CD4-positive, alpha-beta memory T cell (primary cell): ENCODE measurements at places on chromosomes 7 and 10. TPM values are rescaled to one million over a fixed set of nuclear protein-coding genes. Genes with fewer than 3 reads are reported as not detected.

GRCh38 chr7:150322114-150322832 is 882 bp upstream of the LRRC61 start:
- DNase-seq = peak; percentile 44

DNA sequence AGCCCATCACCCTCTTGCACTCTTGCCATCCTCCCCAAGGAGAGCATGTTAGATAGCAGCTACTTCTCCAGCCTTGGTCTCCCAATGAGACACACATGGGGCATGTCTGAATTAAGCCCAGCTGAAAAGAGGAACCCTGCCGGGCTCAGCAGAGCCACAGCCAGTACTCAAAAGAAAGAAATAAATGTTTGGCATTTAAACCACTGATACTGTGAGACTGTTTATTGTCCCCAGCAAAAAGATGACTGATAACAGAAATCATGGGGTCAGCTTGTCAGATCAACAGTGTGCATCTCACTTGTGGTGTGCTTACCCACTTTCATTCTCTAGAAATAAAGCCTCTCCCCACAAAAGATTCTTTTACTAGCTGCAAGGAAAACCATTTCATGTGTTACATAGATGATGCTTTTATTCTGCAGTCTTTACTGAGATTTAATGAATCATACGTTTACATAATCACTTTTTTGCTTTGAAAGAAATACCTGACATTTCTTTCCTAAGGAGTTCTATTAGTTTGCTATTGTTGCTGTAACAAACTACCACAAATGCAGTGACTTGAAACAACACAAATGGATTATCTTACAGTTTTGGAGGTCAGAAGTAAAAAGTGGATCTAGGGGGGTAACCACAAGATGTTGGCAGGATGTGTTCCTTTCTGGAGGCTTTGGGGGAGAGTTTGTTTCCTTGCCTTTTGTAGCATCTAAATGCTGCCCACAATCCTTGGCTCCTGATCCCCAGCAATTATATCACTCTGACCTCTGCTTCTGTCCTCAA is 20.9 kb downstream of the ANKRD7 start:
- no peak for DNase-seq

DNA sequence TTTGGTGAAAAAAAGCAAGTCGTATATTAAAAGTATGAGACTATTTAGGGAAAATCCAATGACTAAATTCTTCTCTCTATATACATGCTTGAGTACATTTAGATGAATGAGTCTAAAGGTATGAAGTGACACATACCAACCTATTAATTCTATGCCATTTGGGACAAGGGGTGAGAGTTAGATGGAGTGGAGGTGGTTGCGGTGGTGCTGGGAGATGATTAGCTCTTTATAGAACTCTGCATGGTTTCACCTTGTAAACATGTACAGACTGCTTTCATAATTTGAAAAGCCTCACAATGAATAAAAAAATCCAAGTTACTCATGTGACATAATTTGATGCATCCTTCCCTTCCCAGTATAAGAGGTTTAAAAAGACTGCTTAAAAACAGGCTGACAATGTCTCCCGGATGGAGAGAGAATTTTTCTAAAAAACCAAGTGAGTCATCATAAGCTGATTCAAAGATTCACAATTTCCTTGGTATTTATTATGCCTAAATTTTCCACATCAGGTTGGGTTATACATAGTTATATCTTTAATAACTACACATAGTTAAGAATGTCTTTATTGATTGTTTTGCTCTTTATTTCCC is 572.8 kb downstream of the REEP3 start:
- DNase-seq = no peak

DNA sequence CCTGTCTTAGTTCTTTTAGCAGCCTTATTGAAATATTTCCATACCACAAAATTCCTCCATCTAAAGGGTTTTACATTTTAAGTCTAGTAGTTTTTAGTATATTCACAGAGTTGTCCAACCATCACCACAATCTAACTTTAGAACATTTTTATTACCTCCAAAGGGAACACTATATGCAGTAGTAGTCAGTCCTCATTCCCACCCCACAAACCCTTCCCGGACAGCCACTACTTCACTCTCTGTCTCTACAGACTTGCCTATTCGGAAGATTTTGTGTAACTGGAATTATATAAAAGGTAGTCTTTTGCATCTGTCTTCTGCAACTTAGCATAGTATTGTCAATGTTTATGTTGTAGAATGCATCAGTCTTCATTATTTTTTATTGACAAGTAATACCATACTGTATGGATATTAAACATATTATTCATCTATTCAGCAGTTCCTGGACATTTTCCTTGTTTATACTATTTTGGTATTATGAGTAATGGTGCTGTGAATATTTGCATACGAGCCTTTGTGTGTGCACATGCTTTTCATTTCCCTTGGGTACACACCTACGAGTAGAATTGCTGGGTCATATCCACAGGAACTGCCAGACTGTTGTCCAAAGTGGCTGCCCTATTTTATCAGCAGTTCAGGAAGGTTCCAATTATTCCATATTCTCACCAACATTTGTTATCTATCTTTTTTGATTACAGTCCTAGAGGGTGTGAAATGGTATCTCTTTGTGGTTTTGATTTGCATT is 60.9 kb upstream of the LANCL2 start:
- no peak for DNase-seq

DNA sequence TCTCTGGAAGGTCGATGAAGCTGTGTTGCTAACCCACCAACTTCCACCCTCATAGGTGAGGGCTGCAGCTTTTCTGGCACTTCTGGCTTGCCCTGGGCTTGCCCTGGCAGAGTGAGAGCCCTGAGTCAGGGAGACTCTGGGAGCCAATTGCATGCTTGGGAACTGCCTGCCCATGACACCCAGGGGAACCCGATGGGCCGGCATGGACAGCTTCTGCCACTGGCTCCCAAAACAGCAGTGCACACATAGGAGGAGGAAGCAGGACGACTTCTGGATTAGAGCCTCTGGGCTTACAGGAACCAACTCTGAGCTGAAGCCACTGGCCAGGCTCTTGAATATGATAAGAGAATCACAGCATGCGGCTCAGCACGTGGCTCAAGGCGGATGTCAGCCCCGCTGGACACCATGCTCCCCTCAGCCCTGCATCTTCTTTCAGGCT is 135.2 kb upstream of the UNC5B start:
- DNase-seq = no peak

DNA sequence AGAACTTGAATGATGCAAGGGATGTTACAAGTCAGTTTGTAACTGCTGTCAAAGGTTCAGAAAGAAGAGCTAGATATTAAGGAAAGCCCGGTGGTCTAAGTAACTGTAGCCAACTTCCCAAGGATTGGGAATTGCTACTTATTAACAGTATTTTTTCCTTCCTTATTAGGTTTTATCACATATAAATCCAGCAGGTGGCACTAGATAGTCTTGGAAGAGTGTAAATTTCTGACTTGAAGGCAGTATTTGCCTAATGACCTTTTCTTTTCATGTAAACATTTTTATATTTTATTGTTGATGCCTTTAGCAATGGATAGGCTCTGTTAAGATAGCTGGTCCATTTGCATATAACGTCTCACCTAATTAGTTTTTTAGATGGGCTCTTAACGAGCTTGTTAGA is 51.2 kb downstream of the ANLN start:
- peak; percentile 24 for DNase-seq

DNA sequence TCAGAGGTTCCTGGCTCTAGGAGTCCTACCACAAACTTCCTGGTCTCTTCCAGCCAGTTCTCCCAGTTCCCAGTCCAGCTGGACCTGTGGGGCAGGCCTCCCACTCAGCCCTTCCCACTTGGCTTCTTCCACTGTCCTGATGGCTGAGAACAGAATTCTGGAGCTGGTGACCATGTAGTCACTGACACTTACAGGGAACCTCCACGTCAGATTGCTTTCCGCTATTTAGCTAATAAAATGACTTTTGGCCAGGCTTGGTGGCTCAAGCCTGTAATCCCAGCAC is 63.5 kb upstream of the ZRANB1 start:
- DNase-seq = no peak

DNA sequence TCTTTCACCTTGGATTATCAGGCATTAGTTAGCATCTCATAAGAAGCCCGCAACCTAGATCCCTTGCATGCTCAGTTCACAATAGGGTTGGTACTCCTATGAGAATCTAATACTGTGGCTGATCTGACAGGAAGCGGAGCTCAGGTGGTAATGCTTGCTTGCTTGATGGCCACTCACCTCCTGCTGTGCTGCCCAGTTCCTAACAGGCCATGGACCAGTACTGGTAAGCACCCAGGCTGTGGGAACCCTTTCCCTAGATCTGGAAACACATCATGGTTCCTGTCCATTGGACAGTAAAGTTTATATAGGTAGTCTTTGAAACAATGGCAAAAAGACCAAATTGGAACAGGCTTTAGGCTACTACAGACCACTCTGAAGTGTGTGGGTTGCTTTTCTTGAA is 9.4 kb upstream of the CTTNBP2 start:
- no peak for DNase-seq

DNA sequence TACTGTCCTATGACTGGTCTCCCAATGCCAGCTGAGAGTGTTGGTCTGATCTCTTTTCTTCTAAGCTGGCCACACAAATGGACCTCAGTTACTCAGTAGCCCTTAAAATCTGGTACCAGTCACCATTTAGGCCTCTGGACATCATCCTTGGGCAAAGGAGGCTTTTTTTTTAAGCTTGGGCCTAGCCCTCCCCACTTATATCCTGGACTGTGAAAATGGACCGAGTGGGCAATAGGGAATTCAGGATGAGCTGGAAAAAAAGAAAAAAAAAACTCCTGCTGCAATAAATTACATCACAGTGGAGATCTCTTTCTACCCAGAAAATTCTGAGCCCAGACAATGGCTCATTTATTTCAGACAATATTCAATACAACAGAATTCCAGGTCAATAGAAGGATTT is 68.4 kb downstream of the PARP12 start:
- no peak for DNase-seq

DNA sequence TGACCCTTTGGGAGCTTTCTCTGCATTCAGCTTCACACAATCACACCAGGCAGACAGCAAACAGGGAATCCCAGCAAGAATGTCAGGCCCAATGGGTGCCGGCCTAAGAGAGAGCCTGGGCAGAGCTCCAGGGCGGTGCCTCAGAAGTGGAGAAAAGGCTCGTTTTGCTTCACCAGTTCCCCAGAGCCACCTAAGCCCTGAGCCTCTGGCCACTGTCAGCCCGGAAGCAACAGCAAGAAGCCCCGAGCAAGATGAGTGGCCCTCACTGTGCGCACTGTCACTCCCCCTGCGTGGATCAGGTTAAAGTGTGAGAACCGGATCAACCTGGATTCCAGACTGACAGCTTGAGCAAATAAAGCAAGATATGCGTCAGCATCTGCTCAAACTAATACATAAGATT is 14.7 kb downstream of the CNPY1 start:
- no peak for DNase-seq

- DNase-seq = no peak
Observed at GRCh38 chr7:43533801-43534479, 49.0 kb upstream of the STK17A start.

DNA sequence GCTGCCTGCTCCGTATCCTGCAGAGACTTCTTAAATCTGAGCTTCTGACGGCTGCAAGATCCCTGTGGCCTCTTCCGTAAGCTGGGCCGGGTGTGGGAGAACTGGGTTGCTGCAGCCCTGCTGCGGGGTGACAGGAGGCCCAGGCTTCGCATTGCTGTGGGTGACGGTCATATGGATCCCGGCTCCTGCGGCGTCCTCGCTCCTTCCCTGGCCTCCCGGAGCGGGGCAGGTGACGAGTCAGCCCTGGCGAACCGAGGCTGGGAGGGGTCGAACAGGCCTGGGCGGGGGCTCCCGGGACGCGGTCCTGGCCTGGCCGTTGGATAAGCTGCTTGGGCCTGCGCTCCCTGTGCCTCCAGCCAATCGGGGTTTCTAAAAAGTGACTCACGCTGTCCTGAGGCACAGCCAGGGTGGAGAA is 7.8 kb upstream of the UBE2D1 start:
- no peak for DNase-seq

DNA sequence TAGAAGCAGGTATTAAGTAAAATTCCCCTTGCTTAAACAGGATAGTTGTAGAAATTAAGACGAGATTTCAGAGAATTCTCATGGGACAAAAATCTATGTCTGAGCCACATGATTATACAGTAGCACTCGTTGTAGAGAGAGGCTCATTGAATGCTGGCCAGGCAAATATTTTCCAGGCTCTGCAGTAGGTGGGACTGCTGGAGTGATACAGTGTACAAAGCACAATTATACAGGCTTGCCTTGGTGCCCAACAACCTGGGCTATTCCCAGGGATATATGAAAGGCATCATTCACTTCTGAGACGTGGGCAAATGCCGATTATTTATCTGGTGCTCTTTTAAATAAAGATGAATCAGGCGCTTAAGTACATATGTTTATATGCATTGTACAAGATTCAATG is 380.6 kb downstream of the PHTF2 start:
- DNase-seq = no peak

GRCh38 chr10:13439313-13440184 is 89.3 kb downstream of the BEND7 start:
- DNase-seq = no peak

- DNase-seq = no peak
Observed at GRCh38 chr7:113768387-113768786, 150.4 kb downstream of the PPP1R3A start.

DNA sequence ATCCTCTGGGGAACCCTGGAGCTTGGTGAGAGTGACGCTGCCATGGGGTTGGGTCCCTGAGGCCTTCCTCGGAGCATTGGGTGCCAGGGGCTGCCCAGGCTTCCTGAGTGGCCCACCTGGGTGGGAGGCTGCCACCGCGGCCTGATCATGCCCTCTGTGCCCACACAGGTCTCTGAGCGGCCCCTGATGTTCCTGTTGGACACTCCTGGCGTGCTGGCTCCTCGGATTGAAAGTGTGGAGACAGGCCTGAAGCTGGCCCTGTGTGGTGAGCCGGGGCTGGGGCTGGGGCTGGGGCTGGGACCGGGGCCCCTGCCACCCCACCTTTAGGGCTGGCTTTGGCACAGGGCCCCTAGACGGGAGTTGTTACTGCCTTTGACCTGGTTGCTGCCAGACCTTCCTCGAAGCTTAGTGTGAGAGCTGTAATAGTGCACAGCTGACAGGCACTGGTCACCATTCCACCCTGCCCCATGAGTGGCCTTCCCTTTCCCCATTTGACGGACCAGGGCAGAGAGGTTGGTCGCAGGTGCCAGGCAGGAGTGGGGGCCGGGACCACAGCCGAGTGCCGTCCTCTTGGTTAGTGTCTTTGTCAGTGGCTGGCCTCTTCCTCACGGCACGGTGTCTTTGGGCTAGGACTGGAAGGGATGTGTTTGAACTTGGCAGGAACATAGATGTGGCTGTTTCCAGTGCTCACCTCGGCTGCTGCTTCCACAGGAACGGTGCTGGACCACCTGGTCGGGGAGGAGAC is 8.2 kb downstream of the MTG1 start:
- DNase-seq = no peak

Gene FAM24B
- 10.8 TPM for total RNA-seq

Gene AMZ1
- 2.0 TPM for total RNA-seq

Gene RNF32
- total RNA-seq = 2.0 TPM

Gene NUTM2E
- 1.1 TPM for total RNA-seq
